ENCODE measurements at places on chromosomes 7 and 10. TPM values are rescaled to one million over a fixed set of nuclear protein-coding genes. Genes with fewer than 3 reads are reported as not detected.

GRCh38 chr7:74216361-74216761, 6.6 kb downstream of the LAT2 start:
- no peak for DNase-seq

Gene CYP2C19
- total RNA-seq: 0.41 TPM

Gene PRPF18
- total RNA-seq: 39.0 TPM

Gene HMX3
- total RNA-seq: not detected
